ENCODE measurements at places on chromosomes 4 and X.

DNA sequence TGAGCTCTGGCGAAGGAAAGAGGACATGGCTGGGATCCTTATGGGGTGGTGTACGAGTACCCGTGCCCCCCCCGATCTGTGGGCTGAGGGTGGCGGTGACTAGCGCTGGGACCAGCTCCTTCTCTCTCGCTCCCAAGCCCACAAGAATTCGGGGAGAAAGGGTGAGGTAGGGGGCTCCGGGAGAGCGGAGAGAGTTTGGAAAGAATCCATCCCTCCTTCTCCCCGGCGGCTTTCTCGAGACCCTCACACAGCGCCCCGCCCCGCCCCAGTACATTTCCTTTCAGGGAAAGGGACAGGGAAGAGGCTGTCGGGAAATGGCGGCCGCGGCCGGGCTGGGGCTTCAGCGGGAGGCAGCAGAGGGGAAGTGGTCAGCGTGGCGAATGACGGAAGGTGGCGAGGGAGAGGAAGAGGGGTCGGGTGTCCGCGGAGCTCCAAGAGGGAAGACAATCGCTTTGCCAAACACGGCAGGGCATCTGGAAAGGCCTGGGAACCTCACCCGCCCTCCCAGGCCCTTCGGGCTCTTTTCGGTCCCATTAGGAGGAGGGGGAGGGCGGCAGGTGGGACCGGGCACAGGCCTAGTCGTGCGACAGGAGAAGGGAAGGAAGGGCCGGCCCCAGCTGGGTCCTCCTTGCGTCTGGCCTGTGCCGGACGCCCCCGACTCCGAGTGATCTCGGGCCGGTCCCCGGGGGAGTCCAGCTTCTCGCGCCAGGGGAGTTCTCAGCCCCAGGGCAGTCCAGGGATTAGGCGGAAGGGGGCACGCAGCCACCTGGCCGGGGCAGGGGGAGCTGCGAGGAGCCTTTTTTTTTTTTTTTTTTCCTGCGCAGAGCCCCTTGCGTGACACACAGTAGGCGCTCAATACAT is 10.2 kb downstream of the HNRNPH2 start:
- DNase-seq: no peak

DNA sequence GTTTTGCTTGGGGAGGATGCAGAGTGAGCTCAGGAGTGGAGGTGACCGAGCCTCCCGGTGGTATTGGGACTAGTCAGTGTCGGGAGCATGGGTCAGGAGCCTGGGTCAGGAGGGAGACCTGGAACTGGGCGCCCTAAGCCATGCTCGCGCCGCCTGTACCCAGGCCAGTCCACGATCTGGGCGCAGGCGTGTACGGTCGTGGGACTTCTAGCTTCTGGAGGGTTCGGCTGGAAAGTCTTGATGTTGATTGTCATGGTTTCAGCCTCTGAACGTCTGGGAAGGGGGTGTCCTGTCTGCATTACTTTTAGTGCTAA is 244 bp downstream of the EIF2S3 start:
- DNase-seq: no peak

DNA sequence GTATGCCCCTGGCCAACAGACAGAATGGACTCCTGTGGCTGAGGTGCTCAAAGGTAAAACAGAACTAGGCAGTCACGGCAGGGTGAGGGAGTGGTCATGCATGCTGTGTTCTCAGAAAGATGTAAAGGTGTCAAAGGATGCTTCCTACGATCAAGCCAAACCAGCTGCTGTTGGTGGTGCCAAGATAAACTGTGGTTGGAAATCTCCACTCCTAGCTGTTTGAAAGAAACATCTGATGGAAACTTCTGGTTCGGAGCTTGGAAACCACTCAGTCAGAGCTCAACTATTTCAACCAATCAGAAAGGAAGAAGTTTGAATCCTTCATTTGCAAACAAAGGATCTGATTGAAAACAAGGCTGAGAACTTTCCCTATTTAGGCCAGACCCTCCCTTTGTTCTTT is 68.5 kb upstream of the DDX60 start:
- no peak for DNase-seq

- DNase-seq: no peak
Observed at GRCh38 chr4:44487341-44487740, 38.7 kb upstream of the KCTD8 start.

- no peak for DNase-seq
Observed at GRCh38 chr4:107622006-107622405, 98.0 kb downstream of the PAPSS1 start.

DNA sequence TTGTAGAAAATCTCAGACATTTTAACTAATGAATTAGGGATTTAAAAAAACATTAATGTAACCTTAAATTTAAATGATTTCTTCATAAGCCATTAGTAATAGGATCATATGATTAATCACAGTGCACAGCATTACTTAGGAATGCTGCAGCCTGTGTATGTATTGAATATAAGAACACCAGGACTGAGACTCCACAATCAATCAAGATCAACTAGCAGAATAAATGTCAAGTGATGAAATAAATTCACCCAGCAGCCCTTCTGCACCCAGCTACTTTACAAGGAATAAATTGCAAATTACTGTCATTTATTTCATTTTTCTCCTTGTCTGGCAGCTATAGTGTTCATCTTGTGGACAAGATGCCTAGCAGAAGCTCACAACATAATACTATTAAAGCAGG is 46.5 kb downstream of the NEIL3 start:
- no peak for DNase-seq

DNA sequence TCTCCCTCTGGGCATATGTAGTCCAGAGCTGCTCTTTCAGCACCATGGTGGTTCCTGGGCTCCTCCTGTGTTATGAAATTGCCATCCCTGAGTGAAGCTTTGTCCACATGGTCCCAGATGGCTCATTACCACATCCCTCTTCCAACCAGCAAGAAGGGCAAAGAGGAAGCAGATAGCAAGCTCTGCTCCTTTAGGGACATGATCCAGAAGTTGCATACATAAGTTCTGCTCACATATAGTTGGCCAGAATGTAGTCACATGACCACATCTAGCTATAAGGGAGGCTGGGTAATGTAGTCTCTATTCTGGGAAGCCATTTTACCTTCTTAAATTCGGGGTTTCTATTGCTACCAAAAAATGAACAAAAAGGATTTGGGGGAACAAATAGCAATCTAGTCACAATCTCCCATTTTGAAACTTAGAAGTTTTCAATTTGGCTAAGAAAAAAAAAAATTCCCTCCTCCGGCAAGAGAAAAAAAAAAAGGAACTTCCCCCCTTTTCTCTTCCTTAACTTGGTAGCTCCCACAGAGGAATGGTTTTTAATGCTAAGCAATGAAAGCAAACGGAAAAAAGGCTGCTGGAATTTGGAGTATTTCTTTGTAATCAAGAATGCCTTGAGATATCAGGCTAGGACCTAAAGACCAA is 88.2 kb upstream of the USP9X start:
- DNase-seq: no peak

- no peak for DNase-seq
Observed at GRCh38 chrX:10243106-10243505, 86.3 kb downstream of the CLCN4 start.

DNA sequence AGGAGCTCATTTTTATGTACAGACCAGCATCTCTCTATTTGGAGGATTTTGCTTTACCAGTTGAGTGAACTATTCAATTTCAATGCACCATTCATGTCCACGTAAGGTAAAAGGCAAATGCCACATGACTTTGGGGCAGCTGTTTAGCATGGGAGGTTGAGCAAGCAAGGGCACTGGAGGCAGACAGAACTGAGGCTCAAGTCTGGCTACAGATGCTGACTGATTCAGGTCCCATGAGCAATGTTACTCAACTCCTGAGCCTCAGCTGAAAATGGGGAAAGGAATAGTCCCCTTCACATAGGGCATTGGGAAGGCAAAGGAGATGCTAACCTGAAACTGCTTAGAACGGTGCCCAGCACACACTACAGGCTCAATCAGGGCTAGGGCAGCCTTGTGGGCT is 93.0 kb upstream of the MTM1 start:
- no peak for DNase-seq

GRCh38 chrX:41351923-41352322 is 18.0 kb downstream of the DDX3X start:
- DNase-seq: no peak

DNA sequence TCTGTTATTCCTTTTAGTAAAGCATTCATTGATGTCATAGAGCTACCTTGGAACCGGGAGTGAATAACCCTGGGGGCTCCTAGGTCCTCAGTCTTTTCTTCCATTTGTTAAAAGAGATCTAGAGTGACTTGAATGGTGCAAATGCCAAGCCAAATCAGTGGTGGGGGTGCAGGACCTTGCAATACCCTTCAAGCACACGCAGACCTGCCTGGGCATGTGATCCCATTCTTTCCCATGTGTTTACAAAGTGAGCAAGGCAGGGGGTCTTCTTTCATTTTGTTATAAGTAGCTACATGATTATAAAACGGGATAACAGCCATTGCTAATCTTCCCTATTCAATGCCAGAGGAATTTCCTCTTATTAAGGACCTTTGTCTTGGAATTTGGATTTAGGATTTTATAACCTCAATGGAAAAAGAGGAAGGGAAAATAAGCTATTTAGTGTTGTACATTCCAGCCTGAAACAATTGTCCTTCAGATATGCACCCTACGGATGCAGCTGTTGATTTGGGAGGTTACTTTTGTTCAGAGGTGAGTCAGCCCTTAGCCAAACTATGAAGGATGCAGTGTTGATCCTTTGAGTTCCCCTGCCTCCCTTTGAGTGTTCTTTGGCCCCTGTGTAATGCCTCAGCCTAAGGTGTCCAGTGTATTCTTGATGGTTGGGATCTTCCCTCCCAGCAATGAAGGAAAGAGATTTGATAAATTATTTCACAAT is 623.8 kb upstream of the HTR2C start:
- no peak for DNase-seq

- DNase-seq: no peak
Observed at GRCh38 chrX:111470681-111471403, 40.6 kb upstream of the SERTM2 start.

DNA sequence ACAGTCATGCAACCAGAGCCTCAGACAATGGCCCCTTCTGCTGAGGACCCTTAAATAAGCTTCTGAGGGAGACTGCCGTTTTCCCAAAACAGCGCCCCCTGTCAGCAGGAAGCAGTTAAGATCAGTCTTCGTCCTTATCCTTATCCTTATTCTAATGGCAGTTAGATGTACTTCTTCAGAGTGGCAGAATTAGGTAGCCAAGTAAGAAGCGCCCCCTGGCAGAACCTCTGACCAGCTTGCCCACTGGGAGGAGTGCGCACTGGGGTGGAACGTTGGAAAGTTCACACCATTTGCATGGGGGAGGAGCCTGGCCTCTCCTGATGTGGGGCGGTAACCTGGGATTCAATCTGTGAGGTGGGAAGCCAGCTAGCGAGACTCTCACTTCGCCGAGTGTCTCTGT is 133.6 kb upstream of the QRFPR start:
- DNase-seq: no peak

GRCh38 chr4:111984169-111984819 is 161.0 kb upstream of the FAM241A start:
- no peak for DNase-seq

DNA sequence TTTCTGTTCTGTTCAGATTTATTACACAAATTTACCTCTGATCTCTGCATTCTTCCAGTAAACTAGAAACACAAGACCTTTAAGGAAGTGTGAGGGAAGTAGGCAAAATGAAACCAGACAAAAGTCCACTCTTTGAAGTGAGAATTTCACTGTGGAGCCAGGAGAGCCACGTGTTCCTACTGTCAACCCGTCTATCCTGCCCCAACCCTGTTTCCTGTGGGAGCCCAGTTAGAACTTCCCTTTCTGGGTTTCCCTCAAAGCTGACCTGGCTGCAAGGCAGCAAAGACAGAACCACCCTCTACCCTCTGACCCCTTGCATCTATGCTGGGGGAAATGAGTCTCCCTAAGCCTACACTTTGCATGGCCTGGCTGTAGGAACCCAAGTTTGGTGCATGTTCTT is 40.0 kb downstream of the TMEM144 start:
- no peak for DNase-seq

DNA sequence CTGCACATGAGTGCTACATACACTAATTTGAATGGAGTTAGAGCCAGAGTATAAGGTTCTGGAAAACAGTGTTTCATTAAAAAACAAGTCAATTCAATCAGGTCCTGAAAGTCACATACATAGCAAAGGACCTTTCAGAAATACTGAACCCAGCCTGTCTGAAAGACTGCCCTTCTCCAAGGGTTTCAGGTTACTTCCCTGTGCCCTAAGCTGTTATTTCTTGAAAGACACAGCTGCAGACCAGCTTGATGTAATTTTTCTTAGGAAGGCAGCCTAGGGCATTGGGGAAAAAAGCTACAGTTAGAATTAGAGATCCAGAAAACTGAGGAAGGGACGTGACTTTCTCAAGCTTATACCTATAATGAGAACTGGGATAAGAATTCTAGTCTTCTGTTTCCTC is 155.9 kb upstream of the MAOA start:
- DNase-seq: no peak
